ENCODE measurements at places on chromosomes 1 and 21. TPM values are rescaled to one million over a fixed set of nuclear protein-coding genes. Genes with fewer than 3 reads are reported as not detected.

The TEX38 gene
- total RNA-seq: not detected

The DDAH1 gene
- 56.3 TPM for total RNA-seq

The VAV3 gene
- total RNA-seq: 2.4 TPM

The CD84 gene
- total RNA-seq: not detected

The C1orf122 gene
- total RNA-seq: 60.5 TPM

The MACF1 gene
- 127 TPM for total RNA-seq

The AADACL4 gene
- not detected for total RNA-seq

The EXTL1 gene
- total RNA-seq: 0.15 TPM

The MYOM3 gene
- 1.1 TPM for total RNA-seq

The TRNP1 gene
- 3.3 TPM for total RNA-seq

The AUNIP gene
- 9.4 TPM for total RNA-seq

The PDC gene
- total RNA-seq: not detected

The NPPB gene
- total RNA-seq: 78.9 TPM
